ENCODE measurements at places on chromosomes 6 and 20.

DNA sequence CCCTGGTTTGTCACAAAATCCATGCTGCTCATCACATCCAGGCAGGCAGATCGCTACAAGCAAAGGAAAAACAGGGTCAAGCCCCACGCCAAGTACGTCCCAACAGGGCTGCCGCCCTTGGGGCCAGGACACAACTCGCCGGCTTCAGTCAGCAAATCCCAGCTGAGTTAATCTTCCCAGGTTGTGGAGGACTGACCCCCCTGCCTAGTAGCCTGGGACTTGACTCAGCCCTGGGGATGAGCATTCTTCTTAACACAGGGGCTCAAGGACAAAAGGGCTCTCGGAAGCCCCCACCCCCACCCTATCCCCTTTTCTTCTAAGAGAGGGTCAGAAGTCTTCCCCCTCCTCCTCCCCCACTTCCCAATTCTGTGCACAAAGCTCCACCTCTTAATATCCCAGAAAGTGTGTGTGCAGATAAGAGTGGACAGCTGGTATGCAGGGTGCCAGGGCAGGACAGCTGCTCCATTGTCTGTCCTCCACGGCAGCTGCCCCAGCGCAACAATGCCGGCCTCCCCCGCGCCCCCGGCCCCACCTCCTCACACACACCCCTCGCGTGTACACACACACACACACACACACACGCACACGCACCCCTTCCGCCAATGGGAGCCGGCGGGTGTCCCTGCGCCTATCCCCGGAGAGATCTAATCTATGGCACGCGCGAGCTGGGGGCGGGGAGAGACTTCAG is 4.5 kb downstream of the DLL1 start:
- no peak for DNase-seq

DNA sequence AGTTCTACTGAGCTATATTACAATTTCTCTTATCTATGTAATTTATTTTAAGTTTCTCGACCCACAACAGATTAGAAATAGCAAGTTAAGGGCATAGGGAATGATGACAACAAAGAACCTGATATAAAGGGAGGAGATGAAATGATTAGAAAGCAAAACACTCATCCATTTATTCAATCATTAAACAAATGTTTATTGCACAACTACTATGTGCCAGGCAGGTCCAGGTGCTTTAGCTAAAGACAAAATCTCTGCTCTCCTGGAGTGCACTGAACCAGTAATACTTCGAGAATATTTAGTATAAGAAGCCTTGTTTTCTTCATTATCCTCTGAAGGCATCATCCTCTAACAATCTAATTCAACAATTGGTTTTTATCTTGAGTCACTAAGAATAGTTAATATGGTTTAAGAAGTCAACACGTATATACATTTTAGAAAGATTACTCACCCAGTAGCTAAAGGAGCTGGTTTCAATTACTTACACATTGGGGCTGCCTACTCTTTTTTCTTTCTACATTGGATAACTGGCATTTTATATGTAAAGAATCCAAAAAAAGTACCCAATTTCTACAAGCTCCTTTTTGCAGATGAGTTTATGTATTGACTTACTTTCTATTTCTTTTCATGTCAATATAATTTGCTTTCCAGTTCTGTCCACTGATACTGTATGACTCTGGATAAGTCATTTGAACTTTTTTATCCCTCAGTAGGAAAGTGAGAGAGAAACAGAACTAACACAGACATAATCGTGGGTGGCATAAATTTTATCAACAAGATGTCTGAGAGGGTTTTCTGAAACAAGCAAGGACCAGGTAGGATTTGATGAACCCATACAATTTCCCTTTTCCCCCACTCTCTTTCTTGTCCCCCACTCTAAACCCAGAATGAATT is 312.6 kb downstream of the CLIC5 start:
- no peak for DNase-seq

GRCh38 chr6:17584241-17584803 is 15.8 kb upstream of the FAM8A1 start:
- DNase-seq: peak; percentile 76

GRCh38 chr6:159726255-159726917 is 920 bp upstream of the WTAP start:
- no peak for DNase-seq

DNA sequence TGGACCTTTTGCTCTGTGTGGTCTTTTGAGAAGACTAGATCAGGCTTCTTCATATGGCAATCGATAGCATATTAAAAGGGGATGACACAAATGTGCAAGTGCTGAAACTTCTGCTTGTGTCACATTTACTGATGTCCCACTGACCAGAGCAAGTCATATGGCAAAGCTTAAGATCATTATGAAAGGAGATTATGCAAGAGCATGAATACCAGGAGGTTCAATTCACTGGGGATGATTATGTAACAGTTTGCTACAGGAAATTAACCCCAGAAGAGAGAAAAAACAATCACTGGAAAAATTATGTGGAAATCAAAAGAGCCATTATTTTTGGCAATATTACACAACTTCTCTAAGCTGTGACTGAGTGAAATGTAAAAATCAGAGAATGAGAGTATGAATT is 13.7 kb upstream of the PRDM13 start:
- peak; percentile 62 for DNase-seq

DNA sequence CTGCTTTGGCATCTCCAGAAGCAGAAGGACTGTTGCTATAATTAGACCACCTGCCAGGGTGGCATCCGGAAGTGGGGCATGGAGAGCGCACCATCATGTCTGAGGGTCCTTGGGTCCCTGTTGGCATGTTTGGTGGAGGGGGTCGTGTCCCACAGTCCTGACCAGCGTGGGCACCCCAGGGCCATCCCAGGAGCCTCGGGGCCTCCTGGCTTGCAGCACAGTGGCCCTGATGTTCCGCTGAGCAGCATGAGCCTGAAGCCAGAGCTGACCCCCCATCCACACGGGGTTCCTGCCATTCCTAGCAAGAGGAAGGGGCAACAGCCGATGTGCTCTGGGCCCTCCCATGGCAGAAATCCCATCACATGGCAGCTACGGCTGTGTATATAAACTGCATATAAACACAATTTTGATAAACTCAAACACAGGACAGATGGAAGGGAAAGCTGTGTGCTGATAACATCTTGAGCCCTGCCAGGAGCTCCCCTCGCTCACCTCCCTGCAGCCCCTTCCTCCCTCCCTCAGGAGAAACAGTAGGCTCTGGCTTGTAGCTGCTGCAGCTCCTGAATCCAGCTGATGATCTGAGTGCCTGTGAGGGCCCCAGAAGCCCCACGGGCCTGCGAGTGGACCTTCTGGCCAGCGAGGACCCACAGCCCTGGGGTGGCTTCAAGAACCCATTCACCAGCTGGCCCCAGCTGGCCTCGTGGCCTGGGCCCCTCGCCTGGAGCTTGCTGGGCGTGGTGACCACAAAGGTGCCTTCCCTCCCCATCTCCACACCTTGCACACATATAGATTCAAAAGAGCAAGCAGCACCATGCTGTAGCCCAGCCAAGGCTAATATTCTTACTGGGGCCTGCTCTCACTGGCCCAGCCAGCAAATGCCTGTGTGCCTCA is 321.6 kb downstream of the CDH4 start:
- no peak for DNase-seq

GRCh38 chr20:41411391-41411847 is 44.8 kb upstream of the EMILIN3 start:
- no peak for DNase-seq

GRCh38 chr6:34189806-34190503 is 44.1 kb upstream of the GRM4 start:
- DNase-seq: no peak

GRCh38 chr6:156889469-156889868 is 112.3 kb downstream of the ARID1B start:
- no peak for DNase-seq

DNA sequence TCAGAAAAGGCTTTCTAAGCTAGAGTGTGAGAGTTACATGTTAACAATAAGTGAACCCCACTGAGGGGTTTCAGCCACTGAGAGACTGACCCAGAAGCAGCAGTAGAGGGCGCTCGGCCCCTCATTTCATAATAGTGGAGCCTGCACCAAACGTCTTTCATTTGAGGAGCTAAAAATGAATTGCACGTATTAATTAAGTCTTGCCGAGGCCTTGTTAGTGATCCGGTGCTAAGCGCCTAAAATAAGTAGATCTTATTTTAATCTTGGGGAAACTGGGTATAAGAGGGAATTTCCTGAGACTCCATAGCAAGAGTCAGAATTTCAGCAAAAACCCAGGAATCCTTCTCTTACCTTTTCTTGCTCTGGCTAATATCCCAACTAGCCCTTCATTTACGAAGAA is 209.7 kb downstream of the FARS2 start:
- DNase-seq: peak; percentile 24

- no peak for DNase-seq
These were observed 201.0 kb downstream of the ASCC3 start for GRCh38 chr6:100680163-100680562.

DNA sequence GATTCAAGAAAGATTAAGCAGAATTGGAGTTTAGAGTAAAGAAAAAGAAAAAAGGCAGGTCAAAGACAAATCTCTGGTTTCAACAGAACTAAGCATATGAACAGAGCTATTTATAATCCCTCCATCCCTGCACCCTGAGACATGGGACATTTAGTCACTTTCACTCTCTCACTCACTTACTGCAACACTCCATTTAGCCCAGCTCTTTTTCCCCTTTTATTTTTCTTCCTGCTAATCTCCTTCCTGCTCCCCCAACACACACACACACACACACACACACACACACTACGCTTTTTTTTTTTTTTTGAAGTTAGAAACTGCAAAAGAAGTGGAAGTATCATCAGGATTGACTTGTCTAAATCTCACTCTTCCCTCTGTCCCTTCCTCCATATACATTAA is 45.1 kb upstream of the TBC1D7 start:
- no peak for DNase-seq

DNA sequence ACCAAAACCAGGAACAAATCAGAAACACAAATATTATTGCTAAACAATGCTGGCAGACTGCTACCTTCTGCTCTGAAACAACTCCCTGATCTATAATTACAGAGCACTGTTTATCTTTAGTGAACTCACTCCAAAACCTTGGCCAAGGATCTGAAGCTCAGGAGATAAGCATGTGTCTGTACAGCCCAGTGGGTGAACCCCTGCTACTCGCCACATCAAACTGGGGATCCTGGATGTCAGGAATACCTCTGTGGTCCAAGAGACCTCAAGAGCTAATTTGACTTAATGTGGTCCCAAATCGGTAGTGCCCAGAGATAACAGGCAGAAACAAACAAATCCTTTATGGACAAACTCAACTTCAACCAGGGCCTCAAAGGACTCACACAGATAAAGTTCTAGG is 381.8 kb downstream of the KIF16B start:
- no peak for DNase-seq

- DNase-seq: no peak
These were observed 915 bp upstream of the C6orf47 start for GRCh38 chr6:31661262-31662123.

- peak; percentile 41 for DNase-seq
These were observed 60.2 kb upstream of the RALY start for GRCh38 chr20:33933469-33933909.

GRCh38 chr6:87941556-87942358 is 105.9 kb upstream of the SPACA1 start:
- no peak for DNase-seq

DNA sequence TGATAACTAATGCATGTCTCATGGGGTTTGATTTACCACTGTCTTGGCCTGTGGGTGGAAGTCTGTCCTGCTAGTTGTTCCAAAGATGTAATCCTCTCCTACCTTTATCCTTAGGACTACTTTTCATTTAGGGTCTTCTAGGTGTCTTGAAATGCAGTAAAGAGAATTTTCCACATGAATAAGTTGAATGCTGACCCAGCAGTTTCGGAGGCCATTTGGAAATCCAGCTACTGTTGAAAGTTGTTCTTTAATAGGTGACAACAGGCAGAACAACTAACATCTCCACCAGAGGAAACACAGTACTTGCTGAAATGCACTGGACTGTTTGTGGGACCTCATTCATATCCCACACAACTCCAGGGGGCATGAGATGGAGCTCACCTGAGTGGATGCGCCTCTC is 478.1 kb downstream of the BTBD3 start:
- no peak for DNase-seq

GRCh38 chr6:29466241-29466640 is 9.3 kb downstream of the OR2H1 start:
- no peak for DNase-seq

GRCh38 chr6:48111143-48111506 is at the start of gene PTCHD4:
TSS of gene PTCHD4 (minus strand) at chr6:48111197. CDS start at chr6:48068957, 42,240 bp downstream.
- DNase-seq: peak; percentile 7

- DNase-seq: no peak
These were observed 28.6 kb downstream of the XPO5 start for GRCh38 chr6:43547222-43547621.

DNA sequence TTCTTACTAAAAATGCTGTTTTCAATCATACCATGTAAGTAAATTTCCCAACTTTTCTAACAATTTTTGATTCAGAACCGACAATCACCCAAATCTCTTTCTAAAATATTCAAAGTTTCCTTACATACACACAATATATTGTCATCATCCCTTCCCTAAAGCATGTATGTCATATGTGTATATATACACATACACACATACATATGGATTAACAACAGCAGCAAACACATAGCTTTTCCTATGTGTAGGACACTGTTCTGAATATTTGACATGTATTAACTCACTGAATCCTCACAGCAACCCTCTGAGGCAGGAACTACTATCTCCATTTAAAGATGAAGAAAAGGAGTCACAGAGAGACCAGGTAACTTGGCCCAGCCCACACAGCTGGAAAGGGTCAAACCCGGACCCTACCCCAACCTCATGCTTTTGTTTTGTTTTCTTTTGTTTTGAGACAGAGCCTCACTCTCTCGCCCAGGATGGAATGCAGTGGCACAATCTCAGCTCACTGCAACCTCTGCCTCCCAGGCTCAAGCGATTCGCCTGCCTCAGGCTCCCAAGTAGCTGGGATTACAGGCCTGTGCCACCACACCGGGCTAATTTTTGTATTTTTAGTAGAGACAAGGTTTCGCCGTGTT is 7.2 kb downstream of the FYN start:
- DNase-seq: no peak

GRCh38 chr6:96683819-96684528 is 121.0 kb downstream of the FHL5 start:
- no peak for DNase-seq

DNA sequence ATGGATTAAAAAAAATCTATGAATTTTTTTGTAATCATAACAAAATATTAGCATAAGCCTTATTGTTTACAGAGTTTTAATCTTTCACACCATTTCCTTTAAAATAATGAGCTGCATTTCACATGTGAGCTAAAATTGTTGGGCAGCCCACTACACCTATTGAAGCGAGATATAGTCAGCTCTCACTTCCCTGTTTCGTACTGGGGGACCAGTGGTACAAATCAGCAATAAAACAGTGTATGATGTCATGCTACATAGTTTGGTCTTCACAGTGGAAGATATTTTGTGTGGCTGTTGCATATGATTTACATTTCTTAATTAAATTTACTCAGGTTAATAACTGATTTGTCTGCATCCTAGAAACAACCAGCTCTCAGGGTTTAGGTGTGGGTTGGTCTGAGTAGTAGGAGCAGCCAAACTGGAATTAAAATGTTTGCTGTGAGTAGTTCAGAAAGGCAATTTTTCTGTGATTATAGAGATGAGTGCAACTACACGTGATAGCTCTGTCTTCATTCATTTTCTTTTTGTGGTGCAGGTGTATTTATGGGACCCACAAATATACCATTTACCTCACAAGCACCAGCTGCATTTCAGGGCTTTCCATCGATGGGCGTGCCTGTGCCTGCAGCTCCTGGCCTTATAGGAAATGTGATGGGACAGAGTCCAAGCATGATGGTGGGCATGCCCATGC is 99.3 kb downstream of the B3GAT2 start:
- no peak for DNase-seq

Data from AG09309 (cell line).